NCI-H1048 (cell line): ENCODE measurements at places on chromosomes 16 and 17.

DNA sequence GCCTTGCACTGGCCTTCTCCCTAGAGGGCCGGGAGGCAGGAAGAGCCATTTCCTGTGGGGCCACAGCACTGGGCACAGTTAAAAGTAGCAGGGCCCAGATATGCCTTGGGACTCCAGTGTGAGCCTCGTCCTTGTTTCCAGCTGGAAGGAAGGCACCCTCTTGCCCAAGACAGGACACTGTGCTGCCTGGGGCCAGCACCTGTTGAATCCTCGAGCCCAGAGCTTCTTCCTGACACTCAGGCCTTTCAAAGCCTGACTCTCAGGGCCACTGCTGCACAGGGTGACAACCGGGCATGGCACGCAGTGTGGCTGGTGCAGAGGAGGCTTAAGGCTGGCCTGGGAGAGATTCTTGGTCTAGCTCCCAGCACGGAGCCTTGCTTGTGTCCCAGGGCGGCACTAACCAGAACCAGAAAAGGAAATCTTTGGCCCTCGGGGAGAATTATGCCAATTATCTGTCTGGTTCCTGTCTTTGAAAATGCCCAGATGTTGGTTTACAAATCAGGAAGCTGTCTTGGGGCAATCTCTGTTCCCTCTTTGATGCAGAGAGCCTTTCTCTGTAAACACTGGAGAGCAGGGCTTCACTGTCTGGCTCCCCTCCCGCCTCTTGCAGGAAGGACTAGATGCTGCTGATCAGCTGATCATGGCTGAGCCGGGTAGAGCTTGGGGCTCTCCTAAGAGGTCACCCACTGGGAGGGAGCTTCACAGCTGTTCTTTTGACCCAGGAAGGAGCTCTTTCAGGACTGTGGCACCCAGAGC is 11.1 kb downstream of the LDHD start:
- DNase-seq: no peak

GRCh38 chr17:73720187-73720834 is 76.1 kb upstream of the SDK2 start:
- no peak for DNase-seq

DNA sequence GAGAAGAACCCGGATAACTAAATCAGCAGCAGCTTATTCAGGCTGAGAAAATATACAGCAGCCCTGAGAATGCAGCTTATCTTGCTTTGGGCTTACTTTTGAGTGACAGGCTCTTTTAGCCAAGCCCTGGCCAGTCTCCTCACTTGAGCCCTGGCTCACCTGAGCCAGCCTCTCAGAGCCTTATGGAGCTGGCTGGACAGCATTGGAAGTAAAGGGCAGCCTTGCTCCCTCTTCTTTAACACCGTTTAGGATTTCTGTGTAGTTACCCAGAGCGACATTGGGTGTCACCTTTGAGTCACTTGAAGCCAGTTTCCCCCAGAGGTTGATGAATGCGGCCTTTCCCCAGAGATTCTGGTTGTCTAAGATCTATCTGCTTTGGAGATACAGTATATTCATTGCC is 7.7 kb upstream of the NPIPB2 start:
- DNase-seq: no peak

DNA sequence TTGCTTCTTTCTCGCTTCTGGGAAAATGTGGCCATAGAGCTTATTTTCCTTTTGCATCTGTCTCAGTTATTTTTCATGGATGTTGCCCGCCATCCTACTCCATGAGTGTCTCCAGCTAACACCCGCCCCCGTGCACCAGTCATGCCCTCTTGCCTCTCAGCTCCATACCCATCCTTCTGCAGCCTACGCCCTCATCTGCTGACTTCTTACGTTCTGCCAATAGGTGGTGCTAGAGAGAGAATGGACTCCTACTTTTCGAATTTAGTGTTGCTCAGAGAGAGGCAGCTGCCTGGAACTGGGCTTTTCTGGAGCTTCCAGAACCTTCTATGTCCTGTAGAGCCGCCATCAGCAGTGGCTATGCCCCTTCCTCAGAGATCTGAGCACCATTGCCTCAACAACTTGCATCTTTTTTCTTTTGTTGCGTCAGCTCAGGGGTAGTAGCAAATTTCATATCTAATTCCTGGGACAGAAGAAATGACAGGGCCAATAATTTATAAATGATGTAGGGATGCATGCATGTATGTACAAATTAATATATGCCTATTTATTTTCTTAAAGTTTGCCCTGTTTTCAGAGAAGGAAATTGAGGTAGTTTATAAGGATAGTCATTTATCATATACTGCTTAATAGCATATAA is 119.7 kb upstream of the MYOCD start:
- DNase-seq: no peak

GRCh38 chr16:30430428-30430970 is 669 bp upstream of the DCTPP1 start:
- no peak for DNase-seq

DNA sequence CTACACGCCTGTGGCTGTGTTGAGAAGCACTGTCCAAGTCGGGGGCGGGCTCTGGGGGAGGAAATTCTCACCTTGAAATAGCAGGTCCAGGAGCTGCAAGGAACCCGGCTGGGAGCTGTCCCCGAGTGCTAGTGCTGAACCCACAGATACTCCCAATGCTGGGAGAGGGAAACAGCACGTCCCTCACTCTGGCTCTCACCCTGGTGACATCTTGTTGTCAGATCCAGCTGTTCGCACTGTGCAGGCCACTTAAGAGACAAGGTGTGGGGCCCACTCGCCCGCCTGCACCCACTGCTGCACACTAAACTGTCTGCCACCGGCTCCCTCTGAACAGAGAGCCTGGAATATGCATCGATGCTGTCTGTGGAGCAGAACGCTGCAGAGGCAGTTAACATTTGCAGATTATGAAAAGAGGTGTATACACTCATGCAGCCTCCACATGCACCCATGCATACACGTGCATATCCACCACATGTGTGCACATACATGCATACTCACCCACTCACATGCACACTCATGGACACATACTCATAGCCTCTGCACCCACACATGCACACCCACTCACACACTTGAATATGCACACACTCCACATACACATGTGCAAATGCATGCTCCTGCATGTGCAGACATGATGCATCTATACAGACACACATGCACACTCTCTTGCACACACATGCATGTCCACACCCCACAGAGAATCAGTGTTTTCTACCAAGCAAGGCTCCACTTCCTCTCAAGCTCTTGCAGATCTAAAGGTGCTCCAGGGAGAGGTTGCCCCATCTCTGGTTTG is 42.0 kb downstream of the MGAT5B start:
- DNase-seq: no peak

- DNase-seq: no peak
Measured at GRCh38 chr16:630815-631405, at the start of gene WFIKKN1. WFIKKN1 (plus strand) TSS chr16:630985; CDS start chr16:631254, 269 bp downstream.

GRCh38 chr16:2996298-2996697 is 16.1 kb upstream of the PKMYT1 start:
- no peak for DNase-seq

- DNase-seq: no peak
Measured at GRCh38 chr17:59361916-59362810, 30.7 kb downstream of the YPEL2 start.

- DNase-seq: no peak
Measured at GRCh38 chr17:40074871-40075200, 12.1 kb downstream of the THRA start.

DNA sequence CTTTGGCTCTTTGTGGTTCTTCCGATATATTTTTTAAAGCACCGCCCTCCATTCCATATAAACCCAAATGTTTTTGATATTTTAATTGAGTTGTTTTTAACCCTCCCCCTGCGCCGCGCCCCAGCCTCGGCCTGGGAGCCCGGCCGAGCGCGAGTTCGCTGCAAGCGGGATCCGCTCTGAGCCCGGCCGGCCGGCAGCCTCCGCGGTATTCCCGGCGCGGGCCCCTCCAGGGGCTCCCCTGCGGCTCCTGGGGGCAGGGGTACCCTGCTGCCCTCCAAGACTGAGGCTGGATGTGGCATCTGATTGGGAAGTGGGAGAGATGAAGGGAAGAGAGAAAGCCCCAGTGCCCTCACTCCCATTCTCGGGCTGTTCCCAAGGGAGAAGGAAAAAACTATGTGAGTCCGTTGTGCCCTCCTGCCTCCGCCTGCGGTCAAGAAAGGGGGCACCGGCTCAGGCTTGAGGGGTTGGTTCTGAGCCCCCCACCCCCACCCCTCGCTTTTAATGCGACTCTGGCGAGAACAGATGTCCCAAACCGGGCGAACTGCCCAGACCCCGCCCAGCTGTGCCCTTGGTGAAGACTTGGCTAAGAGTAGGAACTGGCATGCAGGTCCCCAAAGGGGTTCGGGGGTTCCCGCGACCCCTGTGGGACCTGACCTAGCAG is 8.6 kb downstream of the NEUROD2 start:
- DNase-seq: no peak

- no peak for DNase-seq
Measured at GRCh38 chr17:62187681-62188080, 122.6 kb upstream of the MED13 start.

GRCh38 chr16:46843898-46844642 is 13.1 kb upstream of the C16orf87 start:
- no peak for DNase-seq

GRCh38 chr17:44398692-44399691 is 9.5 kb upstream of the ITGA2B start:
- DNase-seq: no peak

DNA sequence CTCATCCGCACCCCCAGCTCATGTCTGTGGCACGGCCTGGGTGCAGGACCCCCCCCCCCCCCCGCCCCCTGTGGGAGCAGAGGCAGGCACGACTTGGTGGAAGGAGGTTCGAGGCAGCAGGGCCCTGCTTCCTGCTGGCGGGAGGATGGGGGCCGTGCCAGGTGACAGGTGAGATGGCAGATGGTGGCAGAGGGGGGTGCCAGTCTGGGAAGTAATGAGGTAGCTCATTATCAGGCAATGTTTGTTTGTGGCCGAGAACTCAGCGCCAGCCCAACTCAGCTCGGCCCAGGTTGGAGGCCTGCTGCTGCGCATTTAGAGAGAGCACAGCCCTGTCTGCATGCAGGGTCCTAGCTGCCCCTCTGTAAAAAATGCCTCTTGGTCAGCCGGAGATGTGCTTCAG is 40.1 kb upstream of the JPH3 start:
- DNase-seq: no peak

DNA sequence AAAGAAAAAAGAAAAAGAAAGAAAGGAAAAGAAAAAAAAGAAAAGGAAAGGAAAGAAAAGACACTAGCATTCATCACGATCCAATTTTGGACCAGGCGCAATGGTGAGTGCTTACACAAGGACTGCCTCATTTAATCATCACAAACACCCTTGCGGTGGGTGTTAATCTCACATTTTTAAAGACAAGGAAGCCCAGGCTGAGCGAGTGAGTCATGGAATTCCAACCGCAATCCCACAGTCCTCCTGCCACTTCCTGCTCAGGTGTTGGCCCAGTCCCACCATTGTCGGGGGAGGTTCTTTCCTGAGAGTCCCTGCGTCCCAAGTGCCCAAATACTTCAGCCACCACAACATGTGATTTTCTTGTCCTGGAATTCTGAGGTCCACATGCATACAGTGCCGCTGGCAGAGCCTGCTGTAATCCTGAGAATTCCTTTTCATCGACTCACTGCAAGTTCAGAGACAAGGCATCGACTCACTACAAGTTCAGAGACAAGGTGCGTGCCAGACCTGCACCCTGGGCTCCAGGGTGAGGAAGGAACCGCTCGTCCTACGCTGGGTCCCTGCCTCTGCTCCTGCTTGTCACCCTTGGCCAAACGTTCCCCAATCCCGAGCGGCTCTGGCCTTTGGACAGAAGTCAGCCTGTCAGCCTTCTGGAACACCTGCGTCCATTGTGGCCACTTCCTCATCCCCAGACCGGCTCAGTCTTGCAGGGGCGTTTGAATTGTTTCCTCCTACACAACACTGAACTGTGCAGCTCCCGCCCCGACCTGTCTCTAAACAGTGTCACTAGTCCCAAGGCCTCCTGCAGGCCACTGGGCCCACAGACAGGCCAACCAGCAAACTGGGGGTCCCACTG is 5.8 kb downstream of the ZG16B start:
- DNase-seq: no peak

GRCh38 chr17:57092171-57092570 is 7.1 kb downstream of the AKAP1 start:
- no peak for DNase-seq

DNA sequence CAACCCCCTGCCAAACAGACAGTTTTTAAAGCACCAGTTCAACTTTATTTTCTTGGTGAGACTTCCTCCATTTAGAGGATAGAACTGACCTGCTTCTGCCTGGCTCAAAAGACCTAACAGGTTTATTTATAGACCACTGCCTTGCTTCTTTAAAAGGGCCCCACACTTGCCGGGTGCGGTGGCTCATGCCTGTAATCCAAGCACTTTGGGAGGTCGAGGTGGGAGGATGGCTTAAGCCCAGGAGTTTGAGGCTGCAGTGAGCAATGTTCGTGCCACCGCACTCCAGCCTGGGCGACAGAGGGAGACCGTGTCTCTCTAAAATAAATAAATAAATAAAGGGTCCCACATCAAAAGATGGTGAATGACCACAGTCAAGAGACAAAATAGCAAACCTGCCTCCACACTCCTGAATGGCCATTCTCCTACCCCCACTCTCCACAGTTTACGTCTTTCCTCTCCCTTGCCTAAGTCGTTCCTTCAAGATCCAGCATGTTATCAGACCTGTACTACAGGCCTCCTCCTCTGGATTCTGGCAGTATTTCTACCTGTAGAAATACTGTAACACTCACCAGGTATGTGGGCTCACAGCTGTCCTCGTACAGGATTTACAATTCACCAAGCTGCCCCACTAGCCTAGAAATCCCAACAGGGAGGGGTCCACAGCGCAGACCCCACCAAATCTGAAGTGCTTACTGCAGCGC is 95.6 kb downstream of the SMG6 start:
- no peak for DNase-seq

GRCh38 chr17:27381007-27381501 is 75.2 kb upstream of the KSR1 start:
- peak; percentile 50 for DNase-seq

- DNase-seq: no peak
Measured at GRCh38 chr17:41682631-41683030, 6.1 kb upstream of the EIF1 start.

GRCh38 chr17:81685108-81685507 is 1.3 kb downstream of the HGS start:
- DNase-seq: no peak

- no peak for DNase-seq
Measured at GRCh38 chr17:53336281-53336680, 486.4 kb upstream of the KIF2B start.

DNA sequence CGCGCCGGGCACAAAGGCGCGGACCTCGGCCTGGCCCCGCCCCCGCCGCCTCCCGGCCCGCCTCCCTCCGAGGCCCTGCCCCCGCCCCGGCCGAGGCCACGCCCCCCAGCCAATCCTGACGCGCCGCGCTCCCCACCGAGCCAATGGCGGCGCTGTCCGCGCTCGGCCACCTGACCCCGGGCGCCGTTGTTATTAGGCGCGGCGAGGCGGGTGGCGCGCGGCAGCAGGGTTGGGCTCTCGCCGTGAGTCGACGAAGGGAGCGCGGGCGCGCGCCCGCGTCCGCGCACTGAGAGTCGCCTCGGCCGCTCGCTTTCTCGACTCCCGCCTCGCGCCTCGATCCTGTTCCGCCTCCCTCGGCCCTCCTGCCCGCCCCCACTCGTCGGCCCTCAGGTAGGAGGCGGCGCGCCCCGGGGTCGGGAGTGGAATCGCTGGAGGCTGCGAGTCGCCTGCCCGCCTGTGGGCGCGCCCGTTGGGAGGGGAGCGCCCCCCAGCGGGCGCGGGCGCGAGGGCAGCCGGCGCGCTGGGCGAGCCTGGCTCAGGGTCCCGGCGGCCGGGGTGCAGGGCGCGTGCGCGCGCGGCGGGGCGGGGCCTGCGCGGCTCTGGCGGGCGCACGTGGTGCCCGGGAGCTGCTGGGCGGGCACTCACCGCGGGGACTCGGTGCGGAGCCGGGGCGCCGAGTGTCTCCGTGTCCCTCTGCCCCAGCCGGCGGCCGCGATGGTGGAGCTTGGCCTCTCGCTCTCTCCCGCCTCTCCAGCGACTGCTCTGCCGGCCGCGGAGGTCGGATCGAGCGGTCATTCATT is 405 bp upstream of the CBLN1 start:
- DNase-seq: peak; percentile 52
